Osteocyte (in vitro differentiated cells): ENCODE measurements at places on chromosomes 4 and X.

GRCh38 chrX:155242300-155242699 lies 22.0 kb downstream of the RAB39B start:
- DNase-seq: no peak

GRCh38 chr4:121096191-121096590 lies 23.9 kb upstream of the NDNF start:
- DNase-seq: no peak

DNA sequence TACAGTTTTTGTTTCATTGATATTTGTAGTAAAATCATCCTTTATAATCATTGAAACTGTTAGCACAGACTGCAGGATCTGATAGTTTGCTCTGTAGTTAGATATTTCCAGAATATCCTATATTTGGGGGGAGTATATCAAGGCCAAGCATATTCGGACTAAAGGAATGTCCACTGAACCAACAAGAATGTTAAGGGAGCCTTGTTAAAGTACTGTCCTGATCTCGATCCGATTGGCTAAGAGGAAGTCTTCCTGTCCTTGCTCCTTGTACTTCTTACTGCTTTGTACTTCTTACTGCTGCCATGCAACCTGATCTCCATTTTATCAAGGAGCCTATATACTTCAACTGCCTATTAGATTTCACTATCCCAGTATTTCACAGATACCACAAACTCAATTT lies 449.3 kb downstream of the RPA4 start:
- no peak for DNase-seq

- DNase-seq: no peak
These were observed 45.5 kb downstream of the CENPC start for GRCh38 chr4:67499799-67500198.

DNA sequence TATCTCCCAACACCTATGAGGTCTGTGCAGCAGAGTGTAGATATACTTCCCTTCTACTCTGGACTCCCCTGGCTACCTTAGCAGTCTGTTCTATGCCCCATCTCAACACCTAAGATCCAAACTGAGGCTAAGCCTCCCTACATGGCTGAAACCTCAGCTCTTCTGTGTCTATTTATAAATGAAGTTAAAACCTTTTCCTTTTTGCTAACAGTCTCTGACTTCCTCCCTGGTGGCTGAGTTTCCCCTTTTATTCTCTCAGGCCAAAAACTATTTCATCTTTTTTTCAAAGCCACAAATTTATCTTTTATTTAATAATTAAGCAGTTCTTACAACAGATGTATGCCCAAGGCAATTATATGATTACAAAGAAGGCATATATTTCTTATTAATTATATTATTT lies 111.8 kb upstream of the STIM2 start:
- no peak for DNase-seq

DNA sequence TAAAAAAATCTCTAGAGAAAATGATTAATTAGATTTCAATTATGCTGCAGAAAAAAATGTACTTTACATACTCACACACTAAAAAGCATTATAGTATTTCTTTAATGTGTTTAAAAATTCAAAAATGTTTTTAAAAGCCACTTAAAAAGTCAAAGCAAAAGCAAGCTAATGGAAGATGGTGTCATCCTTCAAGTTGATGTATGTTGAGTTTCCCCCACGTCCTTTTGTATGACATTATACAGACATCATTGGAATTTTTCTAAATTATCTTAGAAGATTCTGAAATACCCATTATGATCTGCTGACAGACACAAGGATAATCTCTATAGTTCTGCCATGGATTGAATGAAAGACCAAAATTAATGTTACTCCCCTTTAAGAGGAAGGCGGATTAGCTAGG lies 393.7 kb upstream of the TENM3 start:
- no peak for DNase-seq

DNA sequence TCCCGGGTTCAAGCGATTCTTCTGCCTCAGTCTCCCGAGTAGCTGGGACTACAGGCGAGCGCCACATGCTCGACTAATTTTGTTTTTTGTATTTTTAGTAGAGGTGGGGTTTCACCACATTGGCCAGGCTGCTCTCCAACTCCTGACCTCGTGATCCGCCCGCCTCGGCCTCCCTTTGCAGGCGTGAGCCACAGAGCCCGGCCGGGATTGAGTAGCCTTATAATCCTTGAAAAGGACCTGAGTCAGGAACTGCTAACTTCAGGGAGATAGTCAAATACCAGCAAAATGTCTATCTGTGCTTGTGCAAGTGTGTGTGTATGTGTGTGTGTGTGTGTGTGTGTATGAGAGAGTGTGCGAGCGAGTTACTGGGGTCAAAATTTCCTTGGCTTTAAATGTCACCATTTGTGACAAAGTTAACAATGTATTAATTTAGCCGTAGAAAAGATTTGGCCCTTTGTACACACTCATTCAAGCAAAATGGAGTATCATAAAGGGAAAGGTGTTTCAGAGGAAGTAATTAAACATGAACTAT lies 1.8 kb upstream of the KDM6A start:
- DNase-seq: no peak
